ENCODE measurements at places on chromosomes 4 and X. TPM values are rescaled to one million over a fixed set of nuclear protein-coding genes. Genes with fewer than 3 reads are reported as not detected.

GRCh38 chr4:4440333-4441061 lies 53.6 kb downstream of the NSG1 start:
- DNase-seq = no peak

SLC10A6 gene
- not detected for total RNA-seq

DNA sequence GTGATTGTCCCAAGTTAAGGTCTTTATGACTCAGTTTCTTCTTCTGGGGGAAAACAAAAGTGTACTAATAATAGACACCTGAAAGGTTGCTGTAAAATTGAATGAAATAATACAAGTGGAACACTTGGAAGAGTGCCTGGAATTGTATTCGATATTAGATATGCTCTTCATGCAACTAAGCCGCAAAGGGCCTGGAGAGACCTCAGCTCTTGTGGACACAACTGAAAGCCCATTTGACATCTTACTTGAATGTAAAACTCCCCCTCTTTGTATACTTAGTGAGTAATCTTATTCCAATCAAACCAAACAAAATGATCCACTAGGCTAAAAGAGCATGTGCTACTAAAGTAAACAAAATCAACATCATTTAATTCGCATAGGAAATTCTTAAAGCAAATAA lies 511 bp upstream of the MAP9 start:
- no peak for DNase-seq

DNA sequence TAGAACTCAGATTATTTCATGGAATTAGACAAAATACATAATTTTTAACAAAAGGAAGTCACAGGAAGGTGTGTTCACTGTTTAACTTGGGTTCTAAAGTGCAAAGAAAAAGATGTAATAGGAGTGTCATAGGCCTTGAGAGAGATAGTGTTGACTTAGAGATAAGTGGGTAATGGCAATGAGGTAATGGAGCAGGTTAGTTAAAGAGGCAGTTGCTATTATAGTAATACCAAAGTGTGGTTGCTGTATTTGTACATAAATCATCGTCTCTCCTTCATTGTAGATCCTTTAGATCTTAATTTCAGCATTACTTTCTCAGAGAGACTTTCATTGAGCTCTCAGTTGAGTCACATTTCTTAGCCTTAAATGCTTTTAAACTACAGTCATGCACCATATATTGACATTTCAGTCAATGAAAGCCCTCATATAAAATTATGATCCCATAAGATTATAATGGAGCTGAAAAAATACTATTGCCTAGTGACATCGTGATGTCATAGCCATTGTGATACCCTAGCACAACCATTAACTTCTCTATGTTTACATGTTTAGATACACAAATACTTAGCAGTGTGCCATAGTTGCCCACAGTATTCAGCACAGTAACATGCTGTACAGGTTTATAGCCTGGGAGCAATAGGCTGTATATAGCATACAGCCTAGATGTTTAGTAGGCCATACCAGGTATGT lies 245.4 kb downstream of the ADGRL3 start:
- DNase-seq = no peak

DNA sequence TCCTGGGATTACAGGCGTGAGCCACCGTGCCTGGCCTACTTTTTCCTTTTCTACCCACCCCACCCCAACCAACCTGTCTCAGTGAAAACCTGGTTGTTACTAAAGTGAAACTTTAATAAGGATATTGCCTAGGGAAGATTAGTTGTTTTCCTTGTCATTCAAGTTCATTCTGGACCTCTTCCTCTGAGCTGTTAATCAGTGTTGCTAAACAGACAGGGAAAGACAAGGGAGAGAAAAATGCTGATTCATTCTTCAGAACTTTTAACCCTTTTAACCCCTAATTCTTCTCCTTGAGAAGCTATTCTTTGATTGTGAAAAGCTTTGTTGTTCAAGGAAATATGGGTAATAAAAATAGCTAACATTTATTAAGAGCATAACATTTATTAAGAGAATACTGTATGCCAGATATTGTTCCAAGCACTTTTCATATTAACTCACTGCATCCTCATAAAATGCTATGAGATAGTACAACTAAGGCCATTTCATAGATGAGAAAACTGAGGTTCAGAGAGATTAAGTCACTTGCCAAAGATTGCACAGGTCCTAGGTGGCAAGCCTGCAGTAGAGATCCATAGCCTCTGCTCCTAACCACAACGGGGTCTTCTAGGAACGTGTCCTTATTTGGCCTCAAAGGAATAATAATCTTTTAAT lies 34.8 kb downstream of the OSTC start:
- DNase-seq = no peak

DNA sequence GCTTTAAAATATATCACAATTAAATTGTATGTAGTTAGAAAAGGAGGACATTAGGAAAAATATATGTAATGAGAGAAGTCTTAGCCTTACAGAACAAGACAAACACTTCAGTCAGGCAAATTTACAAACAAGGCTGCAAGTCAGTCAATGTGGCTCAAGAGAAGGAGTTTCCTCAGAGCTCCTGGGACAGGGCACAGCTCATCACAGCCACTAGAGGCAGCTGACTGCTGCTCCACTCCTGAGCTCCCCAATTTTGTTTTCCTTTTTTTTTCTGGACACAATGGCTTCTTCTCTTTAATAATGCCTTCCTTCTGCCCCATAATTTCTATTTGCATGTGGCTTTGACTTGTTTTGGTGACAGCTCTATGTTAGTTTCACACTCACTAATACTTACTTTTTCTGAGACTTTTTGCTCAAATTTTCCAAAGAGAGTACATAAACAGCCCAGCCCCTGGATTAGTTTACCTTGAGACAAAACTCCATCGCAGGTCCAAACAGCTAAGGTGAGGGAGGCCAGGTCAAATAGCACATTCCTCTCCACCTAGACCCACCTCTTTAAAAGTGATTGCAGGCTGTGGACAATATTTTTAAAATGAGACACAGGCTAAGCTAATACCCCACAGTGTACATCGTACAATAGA lies 850.4 kb upstream of the FRG1 start:
- no peak for DNase-seq

DNA sequence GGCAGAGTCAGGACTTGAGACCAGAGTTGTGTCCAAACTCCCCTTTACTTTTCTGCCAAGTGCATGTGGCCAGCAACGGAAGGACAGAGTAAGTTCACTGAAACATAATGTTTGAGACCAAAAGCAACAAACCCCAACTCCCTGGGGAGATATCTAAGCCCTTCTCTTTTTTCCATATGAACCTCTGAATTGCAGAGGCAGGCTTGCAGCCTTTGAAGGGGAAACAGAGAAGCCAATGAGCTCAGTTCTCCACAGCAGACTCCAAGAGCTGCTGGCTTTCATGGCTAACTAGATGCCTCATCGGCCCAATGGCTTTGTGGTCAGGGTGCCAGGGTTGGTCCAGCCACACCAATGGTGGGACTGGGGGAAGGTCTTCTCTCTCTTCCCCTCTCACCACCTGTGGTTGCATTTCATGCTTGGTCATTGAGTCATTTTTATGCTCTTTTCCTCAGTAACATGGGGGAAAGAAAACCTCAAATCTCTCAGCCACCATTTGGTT lies 34.0 kb downstream of the STARD8 start:
- no peak for DNase-seq

NKRF gene
- total RNA-seq = 3.5 TPM

DNA sequence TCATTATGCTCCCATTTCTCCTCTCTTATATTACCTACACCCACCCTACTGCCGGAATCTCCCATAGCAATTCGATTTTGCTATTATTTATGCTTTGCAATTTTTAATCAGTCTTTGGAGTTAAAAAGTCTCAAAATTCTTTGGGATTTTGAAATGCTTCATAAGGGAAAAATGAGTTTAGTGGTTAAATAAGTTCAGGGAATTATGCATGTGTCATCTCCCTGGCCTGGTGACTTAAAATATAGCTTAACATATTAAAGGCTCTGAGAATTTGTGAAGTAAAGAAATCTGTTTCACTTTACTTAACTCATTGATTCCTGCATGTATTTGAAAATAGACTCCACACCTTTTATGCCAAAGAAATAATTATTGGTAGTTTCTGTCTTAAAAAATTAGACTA lies 185.1 kb upstream of the DIPK2B start:
- no peak for DNase-seq

DNA sequence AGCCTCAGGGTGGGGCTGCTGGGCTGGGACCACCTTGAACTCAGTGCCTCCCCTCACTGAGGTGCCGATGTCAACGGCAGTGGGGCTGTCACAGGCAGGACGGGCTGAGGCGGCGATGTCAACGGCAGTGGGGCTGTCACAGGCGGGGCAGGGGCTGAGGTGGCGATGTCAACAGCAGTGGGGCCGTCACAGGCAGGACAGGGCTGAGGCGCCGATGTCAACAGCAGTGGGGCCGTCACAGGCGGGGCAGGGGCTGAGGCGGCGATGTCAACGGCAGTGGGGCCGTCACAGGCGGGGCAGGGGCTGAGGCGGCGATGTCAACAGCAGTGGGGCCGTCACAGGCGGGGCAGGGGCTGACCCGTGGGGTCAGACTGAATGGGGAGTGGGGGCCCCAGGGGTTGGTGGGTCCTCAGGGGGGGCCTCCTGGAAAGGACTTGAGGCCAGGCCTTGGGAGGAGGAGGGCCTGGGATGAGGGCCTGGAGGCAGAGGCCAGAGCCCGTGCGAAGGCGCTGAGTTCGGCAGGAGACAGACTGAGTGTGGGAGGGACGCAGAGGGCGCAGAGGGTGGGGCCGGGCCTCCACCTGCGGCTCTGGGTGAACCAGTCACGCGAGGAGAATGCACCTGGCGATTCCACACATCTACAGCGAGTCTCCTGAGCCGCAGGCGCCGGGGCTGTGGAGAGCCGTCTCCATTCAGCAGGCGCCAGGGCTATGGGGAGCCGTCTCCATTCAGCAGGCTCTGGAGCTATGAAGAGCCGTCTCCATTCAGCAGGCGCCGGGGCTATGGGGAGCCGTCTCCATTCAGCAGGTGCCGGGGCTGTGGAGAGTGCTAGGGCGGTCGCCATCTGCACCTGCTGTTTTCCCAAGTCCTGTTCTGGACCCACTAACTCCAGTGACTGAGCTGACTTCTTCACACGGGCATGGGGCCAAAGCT lies 22.9 kb downstream of the ATP5ME start:
- DNase-seq = no peak

TREX2 gene
- total RNA-seq = 2.2 TPM

- DNase-seq = no peak
Observed at GRCh38 chr4:7723625-7724024, 216.0 kb downstream of the AFAP1 start.

PPEF1 gene
- total RNA-seq = not detected

GAGE2A gene
- total RNA-seq = not detected

C4orf51 gene
- not detected for total RNA-seq

DNA sequence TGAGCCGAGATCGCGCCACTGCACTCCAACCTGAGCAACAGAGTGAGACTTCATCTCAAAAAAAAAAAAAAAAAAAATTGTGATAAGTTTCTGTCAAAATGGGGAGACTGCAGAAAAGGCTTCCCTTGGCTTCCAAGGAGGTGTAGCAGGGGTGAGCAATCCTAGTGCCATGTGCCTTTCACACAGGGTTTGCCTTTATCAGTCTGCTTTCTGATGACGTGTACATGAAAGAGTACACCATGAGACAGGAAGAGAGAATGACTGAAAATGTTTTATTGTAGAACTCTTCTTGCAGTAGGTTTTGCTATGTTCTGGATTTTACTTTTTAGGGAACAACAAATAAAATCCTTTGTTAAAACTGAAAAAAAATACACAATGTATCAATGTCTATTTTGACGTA lies 23.4 kb upstream of the ZFP42 start:
- DNase-seq = no peak

IL9R gene
- total RNA-seq = not detected

- no peak for DNase-seq
Observed at GRCh38 chr4:72744103-72744725, 175.2 kb upstream of the ADAMTS3 start.

GRCh38 chr4:10085828-10086505 lies 30.6 kb downstream of the WDR1 start:
- no peak for DNase-seq

DNA sequence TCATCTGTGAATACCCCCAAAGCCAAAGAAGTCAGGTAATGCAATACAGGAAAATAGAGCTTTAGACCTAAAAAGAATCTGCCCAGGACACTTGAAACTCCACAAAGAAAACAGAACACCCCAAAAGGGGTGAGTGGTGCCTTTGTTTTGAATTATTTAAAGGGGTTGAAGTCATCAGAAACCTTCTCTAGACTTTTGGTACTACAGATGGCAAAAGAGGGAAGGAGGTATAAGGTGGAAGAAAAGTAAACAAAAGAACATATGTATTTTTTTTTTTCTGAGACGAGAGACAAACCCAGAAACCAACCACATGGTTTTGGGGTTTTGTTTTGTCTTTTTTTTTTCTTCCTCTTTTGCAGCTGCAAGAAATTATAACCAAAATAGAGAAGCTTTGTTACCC lies 1477.8 kb downstream of the C4orf33 start:
- DNase-seq = no peak

DNA sequence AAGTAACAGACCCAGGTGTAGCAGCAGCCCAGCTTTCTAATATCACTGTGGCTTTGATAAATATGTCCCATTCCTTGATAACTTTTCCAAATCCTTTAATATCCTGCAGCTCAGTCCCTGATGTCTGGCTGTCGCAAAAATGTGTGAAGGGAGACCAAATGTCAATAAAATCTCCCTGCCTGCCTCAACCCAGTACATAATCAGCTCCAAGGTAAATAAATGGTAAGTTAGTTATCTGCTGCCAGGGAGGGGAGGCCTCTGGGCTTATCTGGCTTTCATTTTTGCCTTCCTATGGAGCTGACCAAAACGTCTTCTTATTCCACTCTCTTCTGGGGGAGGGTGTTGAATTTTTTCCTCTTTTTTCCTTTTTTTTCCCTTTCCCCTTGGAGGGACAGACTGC lies 630.6 kb downstream of the MID1IP1 start:
- DNase-seq = peak; percentile 46

SERTM2 gene
- total RNA-seq = 0.73 TPM

DNA sequence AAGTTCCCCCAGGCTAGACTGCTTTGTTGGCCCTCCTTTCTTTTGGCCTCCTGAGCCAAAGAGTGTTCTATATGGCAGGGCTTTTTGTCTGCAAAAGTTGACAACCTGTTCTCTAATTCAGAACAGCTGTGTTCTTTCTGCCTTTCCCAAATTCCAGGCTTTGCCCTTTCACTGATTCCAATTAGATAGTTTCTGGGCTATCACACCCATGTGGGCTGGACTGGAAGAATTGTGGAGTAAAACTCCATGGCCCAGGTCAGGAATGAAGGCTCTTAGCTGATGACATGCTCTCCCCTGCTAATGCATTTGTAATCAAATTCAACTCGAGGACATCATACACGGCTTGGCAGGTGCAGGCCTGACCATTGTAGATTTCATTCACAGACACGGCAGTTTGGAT lies 19.4 kb downstream of the BMP3 start:
- no peak for DNase-seq

- no peak for DNase-seq
Observed at GRCh38 chrX:43493756-43494155, 162.3 kb upstream of the MAOA start.

Data from stomach (tissue), 19 donors.